Kidney capillary endothelial cell (primary cell): ENCODE measurements at places on chromosomes 11 and 22.

DNA sequence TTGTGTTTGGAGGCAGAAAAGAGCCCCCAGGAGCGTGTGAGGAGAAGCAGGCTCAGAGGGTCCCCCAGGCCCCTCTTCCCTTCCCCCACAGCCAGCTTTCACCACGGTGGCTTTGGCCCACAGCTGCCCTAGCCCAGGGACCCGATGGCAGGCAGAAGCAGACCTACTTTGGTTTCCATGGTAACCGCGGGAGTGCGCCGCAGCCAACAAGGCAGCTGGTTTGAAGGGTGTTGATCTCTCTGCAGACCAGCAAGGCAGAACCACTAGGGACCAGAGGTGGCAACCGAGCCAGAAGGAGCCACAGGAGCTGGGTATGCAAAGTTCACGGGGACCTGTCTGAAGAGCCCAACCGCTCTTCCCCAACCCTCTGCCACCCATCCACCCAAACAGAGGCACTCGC, 69.4 kb downstream of the BUD13 start:
- DNase-seq: no peak

- no peak for DNase-seq
These were observed 6.3 kb upstream of the SMIM35 start for GRCh38 chr11:118092907-118093571.

DNA sequence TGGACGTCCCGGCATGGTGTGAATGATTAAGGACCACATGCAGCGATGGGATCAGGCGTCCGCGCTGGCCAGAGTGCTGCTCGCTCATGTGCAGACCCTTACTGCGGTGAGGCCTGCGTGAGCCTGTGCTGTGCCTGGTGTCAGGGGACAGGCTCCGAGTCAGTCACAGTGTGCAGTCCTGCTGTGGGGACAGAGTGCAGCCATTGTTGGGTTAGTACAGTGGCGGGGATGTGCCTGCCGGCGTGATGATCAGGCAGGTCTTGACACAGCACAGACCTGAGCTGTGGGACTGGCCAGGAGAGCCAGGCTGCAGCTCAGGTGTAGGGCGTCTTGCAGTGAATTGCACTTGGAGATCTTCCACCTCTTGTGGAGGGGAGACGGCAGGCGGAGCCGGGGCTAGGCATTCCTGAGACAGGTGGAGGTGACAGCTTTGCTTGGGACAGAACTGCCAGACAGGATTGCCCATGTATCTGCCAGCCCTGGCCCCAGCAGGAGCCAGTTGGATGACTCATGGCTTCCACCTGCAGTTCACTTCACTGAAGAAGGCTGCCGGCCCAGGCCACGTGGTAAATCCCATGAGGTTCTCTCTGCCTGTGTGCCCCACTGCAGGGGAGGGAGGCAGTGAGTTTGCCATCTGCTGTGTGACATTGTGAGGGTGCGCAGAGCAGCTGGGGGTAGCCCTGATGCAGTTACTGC, 17.3 kb downstream of the TRMU start:
- no peak for DNase-seq

DNA sequence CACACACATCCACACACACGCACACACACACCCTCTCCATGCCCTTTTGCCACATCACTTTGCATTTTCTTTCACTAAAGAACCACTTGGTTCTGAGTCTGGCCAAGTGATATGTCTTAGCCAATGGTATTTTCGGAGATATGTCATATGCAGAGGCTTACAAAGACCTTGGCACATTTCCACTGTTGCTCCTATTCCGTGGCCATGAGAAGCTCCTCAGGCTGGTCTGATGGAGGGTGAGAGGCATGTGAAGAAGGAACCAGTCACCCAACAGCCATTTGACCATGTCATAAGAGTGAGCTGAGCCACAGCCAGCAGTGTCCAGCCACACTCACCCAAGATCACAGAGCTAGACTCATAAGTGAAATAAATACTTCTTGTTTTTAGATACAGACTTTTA, 212.6 kb upstream of the NAV2 start:
- no peak for DNase-seq

- no peak for DNase-seq
These were observed 16.2 kb downstream of the MICAL3 start for GRCh38 chr22:18008136-18008535.

DNA sequence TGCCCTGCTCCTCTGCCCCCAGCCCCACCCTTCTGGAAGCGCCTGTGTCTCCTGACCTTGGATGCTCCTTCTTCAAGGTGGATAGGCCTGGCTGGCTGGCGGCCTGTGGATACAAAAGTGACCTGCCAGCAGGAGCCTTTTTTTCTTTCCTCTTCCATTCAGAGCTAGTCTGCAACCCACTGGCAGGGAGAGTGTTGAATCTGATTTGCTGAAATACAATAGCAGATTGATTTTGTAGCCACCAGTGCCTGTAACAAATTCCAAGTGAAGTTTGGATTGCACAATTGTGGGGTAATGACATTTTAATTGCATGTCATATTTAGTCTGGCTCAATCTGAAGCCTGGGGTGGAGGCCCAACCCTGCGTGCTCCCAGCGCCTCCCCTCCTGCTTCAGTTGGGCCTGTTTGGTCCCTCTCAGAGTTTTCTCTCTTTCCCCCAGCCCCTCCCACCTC, 97.2 kb downstream of the GRIK4 start:
- no peak for DNase-seq

DNA sequence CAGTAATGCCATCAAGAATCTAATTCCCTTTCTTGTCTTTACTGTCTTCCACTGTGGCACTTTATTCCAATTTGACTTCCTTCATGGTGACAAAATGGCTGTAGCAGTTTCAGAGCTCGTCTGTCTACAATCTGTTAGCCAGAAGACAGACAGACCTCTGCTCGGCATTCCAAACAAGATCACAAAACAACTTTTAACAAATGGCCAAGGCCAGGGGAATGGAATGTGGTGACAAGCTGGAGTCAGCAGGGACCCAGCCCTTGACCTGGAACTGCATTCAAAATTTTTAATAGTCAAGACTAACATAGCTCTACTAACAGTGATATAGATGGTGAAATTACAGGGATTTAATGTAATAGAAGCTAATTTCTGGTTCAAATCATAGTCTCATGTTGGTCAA, 637.2 kb downstream of the ETS1 start:
- no peak for DNase-seq

DNA sequence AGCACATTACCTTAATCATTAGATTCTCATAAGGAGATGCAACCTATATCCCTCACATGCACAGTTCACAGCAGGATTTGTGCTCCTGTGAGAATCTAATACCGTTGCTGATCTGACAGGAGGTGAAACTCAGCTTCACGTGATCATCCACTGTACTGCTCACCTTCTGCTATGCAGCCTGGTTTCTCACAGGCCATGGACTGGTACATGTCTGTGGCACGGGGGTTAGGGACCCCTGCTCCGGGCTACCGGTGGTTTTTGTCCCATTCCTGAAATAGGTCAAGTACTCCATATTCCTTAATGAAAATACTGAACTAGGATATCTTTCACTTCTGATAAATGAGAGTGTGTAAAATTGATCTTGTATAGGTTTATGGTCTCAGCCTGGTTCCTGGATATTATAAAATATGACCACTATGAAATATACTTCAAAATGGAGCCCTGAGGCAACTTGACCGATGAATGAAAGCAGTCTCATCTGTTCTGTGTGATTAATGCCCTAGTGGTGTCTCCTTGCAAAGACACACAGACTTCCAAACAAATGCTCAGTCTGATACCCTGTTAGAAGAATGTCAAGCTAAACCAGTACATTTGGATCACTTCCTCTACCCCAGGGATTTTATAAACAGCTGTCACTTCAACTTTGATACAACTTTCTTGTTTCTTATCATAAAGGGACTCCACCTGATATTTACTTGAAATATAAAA, 492.9 kb upstream of the ANO3 start:
- no peak for DNase-seq

GRCh38 chr11:60994541-60995080, 23.1 kb downstream of the CD6 start:
- DNase-seq: no peak

DNA sequence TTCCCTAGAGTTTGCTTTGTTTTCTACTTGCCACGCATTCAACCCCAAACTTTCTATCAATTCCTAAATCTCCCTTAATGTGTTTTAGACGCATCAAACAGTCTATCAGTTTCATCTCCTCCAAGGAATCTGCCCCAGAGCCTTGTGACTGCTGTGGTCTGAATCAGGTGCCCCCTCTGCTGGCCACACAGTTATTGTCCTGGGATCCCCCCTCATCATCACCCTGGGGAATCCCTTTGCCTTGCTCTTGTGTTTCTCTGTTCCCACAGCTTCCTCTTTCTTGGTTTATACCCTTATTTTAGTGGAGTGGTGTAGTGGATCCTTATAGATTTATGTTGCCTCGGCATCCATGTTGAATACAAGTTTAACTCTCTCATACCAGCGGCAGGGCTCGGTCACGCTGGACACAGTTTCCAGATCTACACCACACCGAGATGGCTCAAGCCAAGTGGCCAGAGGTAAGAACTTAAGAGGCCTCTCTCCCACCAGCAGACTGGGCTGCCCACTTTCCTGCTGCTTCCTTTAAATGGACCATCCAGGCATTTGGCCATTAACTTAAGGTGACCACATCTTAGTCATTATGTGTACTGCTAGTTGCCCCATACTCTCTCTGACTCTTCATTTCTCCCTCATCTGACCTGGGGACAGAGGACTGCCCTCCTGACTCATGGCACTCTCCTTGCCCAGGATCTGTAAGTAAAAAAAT, 8.2 kb downstream of the UPB1 start:
- DNase-seq: peak; percentile 59

- no peak for DNase-seq
These were observed 86.4 kb downstream of the KIRREL3 start for GRCh38 chr11:126914166-126914565.

DNA sequence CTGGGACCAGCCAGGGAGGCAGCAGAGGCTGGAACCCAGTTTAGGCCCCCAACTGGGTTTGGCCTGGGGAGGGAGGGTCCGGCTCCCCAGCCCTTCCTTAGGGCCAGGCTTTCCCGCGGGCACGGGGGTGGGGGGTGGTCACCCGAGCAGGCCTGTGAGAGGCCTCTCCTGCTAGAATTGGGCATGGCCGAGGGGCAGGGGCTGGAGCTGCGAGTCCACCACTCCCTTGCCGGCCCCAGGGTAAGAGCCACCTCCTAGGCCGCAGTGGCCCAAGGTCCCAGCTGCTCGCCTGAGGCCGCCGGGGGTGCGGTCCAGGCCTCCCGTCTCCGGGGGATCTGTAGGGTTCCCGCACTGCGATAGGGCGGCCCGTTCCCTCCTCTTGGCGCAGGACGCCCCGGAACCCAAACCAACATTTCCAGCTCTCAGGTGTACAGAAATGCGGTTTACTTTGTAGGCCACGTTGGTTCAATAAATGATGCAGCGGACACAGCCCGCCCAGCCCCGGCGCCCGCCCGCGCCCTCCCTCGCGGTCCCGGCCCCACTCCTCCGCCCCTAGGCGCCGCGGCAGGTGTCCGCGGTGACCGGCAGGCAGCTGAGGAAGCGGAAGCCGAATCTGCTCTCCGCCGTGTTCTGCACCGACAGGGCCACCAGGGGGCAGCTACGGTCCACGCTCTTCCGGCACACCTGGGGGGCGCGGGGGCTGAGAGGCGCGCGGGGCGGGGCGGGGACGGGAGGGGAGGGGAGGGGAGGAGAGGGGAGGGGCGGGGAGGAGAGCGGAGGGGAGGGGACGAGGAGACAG, 5.9 kb downstream of the LMNTD2 start:
- DNase-seq: no peak

DNA sequence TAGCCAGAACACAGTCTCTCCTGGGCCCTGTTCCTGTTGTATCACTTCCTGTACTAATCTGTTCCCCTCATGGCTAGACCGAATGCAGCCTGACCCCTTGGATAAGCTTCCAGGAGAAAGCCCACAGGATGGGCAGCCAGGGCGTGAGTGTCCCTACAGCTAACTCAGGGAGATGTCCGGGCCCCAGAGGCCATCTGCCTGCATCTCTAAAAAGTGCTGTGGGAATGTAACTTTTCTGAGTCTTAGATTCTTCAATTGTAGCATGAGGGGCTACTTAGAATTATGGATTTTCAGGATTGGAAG, 7.7 kb upstream of the MALAT1 start:
- peak; percentile 73 for DNase-seq

GRCh38 chr11:84522331-84522730, 1104.8 kb downstream of the DLG2 start:
- DNase-seq: no peak

DNA sequence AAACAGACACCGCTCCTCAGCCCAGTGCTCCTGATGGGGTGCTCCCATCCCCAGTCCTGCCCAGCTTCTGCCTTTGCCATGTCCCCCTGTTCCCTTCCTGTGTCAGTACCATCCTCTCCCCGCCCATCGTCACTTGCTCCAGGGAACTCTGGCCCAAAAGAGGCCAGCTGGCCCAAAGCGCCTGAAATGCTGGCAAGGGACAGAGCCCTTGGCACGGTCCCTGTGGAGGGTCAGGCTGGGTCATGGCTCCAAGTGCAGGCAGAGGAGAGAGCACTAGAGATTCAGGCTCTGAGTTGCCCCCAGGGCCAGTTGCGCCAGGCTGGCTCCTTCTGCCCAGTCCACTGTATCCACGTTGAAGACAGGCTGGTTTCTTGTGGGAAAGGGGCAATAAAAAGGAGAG, 8.4 kb upstream of the HDHD5 start:
- DNase-seq: no peak

- no peak for DNase-seq
These were observed 101.3 kb upstream of the DBX1 start for GRCh38 chr11:20261526-20261925.

DNA sequence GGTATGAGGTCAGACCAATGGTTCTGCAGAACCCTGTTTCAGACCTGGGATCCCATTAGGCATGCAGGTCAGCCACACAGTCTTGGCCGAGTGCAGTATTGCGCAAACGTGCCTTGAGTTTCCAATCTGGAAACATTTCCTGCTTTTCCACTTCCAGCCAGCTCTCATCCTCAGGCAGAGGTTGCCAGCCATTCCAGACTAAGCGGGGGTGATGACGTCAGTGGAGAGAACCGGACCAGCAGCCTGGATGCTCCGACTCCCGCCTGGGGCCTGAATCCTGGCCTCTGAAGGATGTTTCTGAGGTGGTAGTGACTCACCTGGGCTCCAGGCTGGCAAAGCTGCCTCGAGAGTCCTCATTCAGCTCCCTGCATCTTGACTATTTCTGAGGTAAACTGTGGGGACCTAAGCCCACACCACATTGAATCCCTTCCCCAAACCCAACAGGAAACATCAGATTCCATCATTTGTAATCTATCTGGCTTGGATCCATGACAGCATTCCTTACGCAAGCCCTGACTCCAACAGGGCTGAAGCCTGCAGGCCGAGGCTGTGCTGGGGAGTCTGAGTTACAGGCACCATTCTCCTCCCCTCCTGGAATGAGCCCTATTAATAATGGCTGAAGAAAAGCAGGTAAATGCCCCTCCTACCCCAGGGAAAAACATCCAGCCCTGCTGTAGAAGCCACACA, 83.0 kb downstream of the ABTB2 start:
- DNase-seq: no peak

DNA sequence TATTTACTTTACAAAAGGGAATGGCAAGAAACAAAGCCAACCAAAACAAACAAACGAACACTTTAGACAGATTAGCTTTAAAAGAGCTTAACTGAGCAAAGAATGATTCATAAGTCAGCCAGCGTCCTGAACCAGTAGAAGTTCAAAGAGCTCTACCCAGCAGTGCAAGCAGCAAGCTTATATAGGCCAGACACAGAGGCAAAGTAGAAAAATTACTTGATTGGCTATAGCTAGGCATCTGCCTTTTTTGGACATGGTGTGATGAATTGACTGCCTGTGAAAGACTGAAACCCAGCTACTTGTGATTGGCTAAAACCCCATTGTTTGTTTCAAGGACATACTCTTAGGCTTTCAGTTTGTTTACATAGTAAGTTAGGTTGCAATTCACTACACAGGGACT, 2120.0 kb upstream of the RAG2 start:
- DNase-seq: no peak

- DNase-seq: no peak
These were observed 29.5 kb upstream of the SERPIND1 start for GRCh38 chr22:20744456-20744855.

- no peak for DNase-seq
These were observed 1.9 kb upstream of the SMDT1 start for GRCh38 chr22:42077486-42078125.
